ENCODE measurements at places on chromosomes 3 and 15.

DNA sequence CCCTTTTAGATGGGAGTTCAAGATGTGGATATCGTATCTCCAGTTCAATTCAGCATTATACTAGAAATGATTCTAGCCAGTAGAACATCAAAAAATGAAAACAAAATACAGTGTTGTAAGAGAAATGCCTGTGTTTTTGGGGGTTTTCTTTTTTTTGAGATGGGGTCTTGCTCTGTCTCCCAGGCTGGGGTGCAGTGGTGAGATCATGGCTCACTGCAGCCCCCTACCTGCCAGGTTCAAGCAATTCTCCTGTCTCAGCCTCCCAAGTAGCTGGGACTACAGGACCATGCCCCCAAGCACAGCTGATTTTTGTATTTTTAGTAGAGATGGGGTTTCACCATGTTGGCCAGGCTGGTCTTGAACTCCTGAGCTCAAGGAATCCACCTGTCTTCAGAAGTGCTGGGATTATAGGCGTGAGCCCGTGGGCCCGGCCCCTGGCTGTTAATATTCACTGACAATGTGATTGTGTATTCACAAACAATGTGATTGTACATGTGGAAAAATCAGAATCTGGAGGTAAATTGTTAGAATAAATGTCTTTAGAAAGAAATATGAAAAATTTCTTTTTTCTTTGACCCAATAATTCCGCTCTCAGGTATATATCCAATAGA lies 59.0 kb downstream of the ARIH1 start:
- no peak for DNase-seq

DNA sequence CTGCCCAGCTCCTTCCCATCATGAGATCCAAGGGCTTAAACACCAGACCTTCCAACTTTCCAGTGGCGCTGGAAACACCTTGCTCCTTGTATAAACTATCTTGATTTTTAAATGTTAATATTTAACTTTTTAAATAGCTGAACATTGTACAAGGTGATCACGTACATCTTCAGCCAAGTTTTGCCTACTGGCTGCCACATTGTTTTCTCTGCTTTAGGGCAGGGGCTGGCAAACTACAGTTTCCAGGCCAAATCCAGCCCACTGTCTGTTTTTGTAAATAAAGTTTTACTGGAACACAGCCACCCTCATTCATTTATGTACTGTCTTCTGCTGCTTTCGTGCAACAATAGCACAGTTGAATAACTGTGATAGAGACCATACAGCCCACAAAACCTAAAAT lies 27.6 kb upstream of the FOXP1 start:
- no peak for DNase-seq

GRCh38 chr3:64222501-64223111 lies 2.7 kb downstream of the PRICKLE2 start:
- DNase-seq, result no peak

DNA sequence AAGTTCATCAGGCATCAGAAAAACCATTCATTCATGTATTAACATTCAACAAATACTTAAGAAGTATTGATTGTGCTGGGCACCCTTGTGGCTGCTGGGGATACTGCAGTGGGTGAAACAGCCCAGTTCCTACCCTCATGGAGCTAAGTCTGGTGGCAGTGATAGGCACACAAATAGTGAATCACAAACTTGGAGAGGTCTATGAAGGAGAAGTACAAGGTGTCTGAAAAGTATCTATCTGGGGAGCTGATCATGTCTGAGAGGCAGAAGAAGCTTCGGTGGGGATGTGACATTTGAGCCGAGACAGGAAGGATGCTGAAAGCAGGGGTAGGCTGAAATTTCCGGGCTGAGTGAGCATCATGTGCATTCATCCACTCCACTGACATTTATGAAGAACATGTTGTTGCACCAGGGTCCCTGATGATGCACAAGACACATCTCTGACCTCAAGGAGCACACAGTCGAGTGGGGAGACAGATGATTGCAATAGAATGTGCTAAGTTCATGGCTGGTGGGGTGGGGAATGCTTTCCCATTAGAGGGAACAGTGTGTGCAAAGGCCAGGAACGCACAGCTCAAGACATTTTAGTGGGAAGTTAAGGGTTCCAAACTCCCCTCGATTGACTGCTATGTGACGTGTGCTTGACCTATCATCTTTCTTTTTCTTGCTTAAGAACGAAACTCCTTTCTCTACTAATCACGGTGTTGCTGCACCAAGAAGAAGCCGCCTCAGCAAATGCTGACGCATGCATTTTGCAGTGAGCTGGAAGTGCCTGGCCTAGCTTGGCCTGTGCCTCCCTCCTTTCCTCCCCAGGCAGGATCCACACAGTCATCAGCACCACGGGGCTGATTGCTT lies 309.1 kb upstream of the ICE2 start:
- DNase-seq, result no peak

DNA sequence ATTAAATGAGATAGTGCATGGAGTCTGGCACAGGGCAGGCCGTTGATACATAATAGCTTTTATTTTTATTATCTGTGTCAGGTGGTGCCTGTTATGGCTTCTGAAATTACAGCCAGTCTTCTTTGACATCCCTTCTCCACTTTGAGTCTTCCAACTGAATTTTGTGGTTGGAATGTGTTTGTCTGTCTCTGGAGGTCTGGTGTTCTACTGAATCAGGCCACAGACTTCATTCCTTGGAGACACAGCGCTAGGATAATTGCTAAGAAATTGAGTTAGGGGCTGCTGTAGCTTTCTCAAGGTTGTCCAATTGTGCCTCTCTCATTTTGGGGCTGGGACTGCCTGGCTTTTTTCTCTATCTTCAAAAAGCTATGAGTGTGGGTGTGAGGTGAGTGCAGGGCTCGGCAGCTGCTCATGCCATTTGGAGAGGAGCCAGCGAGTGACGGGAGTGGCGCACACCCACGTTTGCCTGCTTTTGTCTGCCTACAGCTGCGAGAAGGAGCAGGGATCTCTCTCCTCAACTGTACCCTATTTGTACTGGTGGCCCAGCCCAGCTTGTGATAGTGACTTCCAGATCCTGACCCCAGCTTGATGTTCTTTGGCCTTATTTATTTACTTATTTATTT lies 49.8 kb upstream of the SYN2 start:
- no peak for DNase-seq

DNA sequence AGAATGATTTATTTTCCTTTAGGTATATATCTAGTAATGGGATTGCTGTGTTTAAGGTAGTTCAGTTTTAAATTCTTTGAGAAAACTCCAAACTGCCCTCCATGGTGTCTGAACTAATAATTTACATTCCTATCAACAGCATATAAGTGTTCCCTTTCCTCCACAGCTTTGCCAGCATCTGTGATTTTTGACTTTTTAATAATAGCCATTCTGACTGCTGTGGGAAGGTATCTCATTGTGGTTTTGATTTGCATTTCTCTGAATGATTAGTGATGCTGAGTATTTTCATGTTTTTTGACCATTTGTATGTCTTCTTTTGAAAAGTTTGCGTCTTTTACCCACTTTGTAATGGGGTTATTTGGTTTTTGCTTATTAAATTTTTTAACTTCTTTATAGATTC lies 571.6 kb upstream of the CCDC54 start:
- DNase-seq, result no peak

DNA sequence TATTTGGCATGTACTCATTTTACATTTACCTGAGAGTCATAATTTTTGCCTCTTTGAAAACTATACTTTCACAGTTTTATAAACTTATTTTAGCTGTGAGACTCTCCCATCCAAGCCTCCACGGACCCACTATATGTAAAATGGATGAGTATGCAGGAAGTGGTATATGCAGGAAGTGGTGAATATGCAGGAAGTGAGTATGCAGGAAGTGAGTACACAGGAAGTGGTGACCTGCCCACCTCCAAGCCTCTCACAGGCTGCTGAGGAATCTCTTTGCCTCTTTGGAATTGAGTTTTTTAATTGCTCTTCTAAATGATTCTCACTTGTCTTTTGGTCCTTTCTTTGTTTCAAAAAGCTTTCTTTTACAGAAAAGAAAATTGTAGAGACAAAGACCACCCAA lies 85.2 kb downstream of the KBTBD8 start:
- no peak for DNase-seq

- DNase-seq, result no peak
These were observed 15.9 kb downstream of the ADCY5 start for GRCh38 chr3:123432832-123433523.

DNA sequence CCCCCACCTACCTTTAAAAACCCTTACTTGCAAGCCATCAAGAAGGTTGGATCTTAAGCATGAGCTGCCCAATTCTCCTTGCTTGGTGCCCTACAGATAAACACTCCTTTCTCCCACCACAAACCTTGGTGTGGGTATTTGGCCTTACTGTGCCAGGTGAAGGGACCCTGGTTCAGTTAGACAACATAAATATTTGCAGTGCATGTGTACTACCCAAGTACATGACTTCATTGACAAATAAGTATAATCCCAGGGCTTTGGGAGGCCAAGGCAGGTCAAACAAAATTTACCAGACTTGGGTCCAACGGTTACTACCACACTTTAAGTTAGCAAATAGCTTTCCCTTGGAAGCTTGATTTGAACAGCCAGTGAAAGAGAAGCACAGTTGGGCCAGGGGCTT lies 9.3 kb upstream of the CNOT10 start:
- DNase-seq, result no peak

DNA sequence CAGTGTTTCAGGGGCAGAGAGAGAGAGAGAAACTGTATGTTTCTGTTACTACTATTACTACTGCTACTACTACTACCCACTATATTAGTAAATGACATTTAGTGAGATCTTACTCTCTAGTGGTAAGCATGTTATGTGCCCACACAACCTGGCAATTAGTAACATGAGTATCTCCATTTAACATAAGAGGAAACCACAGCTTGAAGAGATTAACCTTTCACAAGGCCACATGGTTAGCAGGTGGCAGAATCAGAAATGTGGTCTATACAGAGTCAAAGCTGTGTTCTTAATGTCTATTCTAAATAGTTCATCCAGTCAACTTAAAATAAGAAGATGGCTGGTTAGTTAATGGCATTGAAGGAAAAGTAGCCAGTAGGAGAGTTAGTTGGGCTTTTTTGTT lies 961.6 kb downstream of the MCTP2 start:
- DNase-seq, result no peak

- DNase-seq, result no peak
These were observed 801 bp upstream of the NGRN start for GRCh38 chr15:90264671-90265070.
